ENCODE measurements at places on chromosomes 1 and 21. TPM values are rescaled to one million over a fixed set of nuclear protein-coding genes. Genes with fewer than 3 reads are reported as not detected.

The TMEM82 gene
- total RNA-seq, result not detected

The F13B gene
- not detected for total RNA-seq

The GPR37L1 gene
- total RNA-seq, result not detected

The NBPF6 gene
- total RNA-seq, result not detected

All from chondrocyte (in vitro differentiated cells).